ENCODE measurements at places on chromosomes 4 and X. TPM values are rescaled to one million over a fixed set of nuclear protein-coding genes. Genes with fewer than 3 reads are reported as not detected.
A peak's percentile ranks its signal among the peaks of the same experiment; 100 is the strongest.

GRCh38 chr4:8050555-8051206 is 107.9 kb downstream of the ABLIM2 start:
- peaks cover 4% of the 10 kb centered on the region for H3K27me3 ChIP-seq
- peaks cover 14% of the 10 kb centered on the region for H3K36me3 ChIP-seq
- peak; percentile 81 for DNase-seq
- H3K4me1 ChIP-seq = peaks cover 53% of the 10 kb centered on the region

The DUSP9 gene
- total RNA-seq = 2.5 TPM

GRCh38 chr4:7244331-7244665 is 52.0 kb downstream of the SORCS2 start:
- no peak overlapping the region for H3K4me3 ChIP-seq
- no peaks in the 10 kb centered on the region for H3K4me1 ChIP-seq
- H3K36me3 ChIP-seq = no peaks in the 10 kb centered on the region
- no peaks in the 10 kb centered on the region for H3K27me3 ChIP-seq
- no peak overlapping the region for H3K27ac ChIP-seq
- no peak for DNase-seq

DNA sequence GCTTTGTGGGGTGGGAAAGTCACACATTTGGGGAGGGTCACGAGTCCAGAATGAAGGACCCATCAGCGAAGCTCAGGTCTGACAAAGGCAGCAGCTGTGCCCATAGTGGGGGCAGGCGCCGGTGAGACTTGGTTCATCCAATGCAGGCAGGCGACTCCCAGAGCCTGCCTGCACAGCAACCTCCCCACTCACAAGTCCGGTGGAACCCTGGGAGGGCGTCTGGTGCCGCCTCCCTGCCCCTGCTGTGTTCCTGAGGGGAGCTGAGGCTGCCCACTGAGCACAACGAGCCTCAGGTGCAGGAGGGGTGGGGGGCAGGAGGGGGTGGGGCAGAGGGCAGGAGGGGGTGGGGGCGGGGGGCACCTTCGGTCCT is 13.7 kb downstream of the LRPAP1 start:
- no peak overlapping the region for H3K27ac ChIP-seq
- no peak overlapping the region for H3K4me3 ChIP-seq
- peaks cover 4% of the 10 kb centered on the region for H3K4me1 ChIP-seq
- no peaks in the 10 kb centered on the region for H3K27me3 ChIP-seq
- H3K36me3 ChIP-seq = peaks cover 51% of the 10 kb centered on the region

GRCh38 chr4:183266371-183266770 is 53.7 kb downstream of the CLDN22 start:
- no peaks in the 10 kb centered on the region for H3K27me3 ChIP-seq
- DNase-seq = no peak
- H3K27ac ChIP-seq = peak overlapping the region; percentile 43
- H3K4me3 ChIP-seq = no peak overlapping the region

DNA sequence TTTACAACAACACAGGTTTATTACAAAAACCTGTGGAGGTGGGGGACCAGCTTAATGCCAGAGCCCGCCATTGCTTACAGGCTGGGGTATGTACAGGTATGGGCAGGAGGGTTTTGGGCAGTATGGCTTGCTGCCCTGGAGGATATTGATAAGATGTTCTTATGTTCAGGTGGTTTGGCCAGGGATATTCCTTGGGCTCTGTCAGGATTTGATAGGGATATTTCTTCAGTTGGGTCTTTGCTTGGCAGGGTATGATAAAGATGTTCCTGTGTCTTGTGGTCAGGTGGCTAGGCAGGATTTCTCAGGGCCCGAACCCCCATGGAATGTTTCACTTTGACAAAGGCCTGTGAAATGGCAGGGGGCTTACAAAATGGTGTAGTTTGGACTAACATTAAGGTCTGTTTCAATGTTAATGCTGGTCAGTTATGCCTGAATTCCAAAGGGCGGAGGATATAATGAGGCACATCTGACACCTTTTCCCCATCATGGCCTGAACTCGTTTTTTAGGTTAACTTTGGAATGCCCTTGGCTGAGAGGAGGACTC is 3.1 kb downstream of the MGST2 start:
- DNase-seq = no peak
- H3K36me3 ChIP-seq = peaks cover 4% of the 10 kb centered on the region
- peaks cover 62% of the 10 kb centered on the region for H3K4me1 ChIP-seq
- no peaks in the 10 kb centered on the region for H3K27me3 ChIP-seq
- no peak overlapping the region for H3K4me3 ChIP-seq

The RTL3 gene
- total RNA-seq = not detected

GRCh38 chr4:121073672-121074381 is 1.5 kb upstream of the NDNF start:
- no peak for DNase-seq
- H3K27me3 ChIP-seq = peaks cover 53% of the 10 kb centered on the region
- H3K4me3 ChIP-seq = peak overlapping the region; percentile 88
- H3K27ac ChIP-seq = no peak overlapping the region

DNA sequence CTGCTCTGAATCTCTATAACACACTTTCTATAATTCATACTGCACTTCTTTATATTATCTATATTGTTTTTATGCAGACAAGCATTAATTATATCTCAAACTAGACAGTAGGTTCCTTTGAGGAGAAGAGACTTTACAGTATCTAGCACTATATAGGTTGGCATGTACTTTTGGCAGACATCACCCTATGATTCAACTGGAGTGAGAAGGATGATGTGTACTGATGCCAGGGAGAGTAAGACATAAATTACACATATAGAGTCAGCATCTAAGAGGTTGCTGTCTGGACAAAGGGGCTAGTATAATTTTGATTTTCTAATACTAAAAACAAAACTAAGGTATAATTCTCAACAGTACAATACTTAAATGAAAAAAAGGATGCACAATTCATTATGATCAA is 5.1 kb upstream of the RBM41 start:
- no peaks in the 10 kb centered on the region for H3K4me1 ChIP-seq
- DNase-seq = no peak
- H3K4me3 ChIP-seq = no peak overlapping the region
- no peak overlapping the region for H3K27ac ChIP-seq
- H3K36me3 ChIP-seq = no peaks in the 10 kb centered on the region

GRCh38 chr4:74475091-74475800 is 30.3 kb downstream of the AREG start:
- H3K27ac ChIP-seq = no peak overlapping the region
- no peaks in the 10 kb centered on the region for H3K36me3 ChIP-seq
- DNase-seq = no peak
- no peaks in the 10 kb centered on the region for H3K27me3 ChIP-seq

- H3K27ac ChIP-seq = no peak overlapping the region
- H3K4me1 ChIP-seq = peaks cover 8% of the 10 kb centered on the region
- peak; percentile 4 for DNase-seq
- no peaks in the 10 kb centered on the region for H3K36me3 ChIP-seq
- no peak overlapping the region for H3K4me3 ChIP-seq
These were observed 97.6 kb downstream of the HMX1 start for GRCh38 chr4:8774071-8774470.

DNA sequence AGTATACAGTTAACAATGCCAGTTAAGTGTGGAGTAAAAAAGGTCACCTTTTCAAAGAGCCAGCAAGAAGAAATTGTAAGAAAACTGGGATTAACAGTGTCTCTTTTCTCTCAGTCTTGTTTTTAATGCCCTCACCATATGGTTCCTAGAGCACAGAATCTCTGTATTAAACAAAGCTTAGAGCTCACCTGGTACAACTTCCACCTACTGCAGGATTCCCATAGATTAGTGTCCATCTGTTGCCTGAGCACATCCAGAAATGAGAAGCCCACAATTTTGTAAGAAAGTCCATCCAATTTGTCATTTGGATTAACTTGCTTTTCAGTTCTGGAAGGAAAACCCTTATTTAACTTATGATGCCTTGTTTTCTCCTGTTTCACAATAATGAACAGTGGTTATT is 1037.1 kb downstream of the STPG2 start:
- peaks cover 33% of the 10 kb centered on the region for H3K36me3 ChIP-seq
- no peaks in the 10 kb centered on the region for H3K27me3 ChIP-seq
- no peak overlapping the region for H3K4me3 ChIP-seq
- DNase-seq = no peak

GRCh38 chr4:142701017-142701416 is 145.1 kb downstream of the INPP4B start:
- no peaks in the 10 kb centered on the region for H3K36me3 ChIP-seq
- H3K4me1 ChIP-seq = no peaks in the 10 kb centered on the region
- DNase-seq = no peak
- peaks cover 42% of the 10 kb centered on the region for H3K27me3 ChIP-seq

- H3K4me1 ChIP-seq = peaks cover 7% of the 10 kb centered on the region
- H3K4me3 ChIP-seq = no peak overlapping the region
These were observed 170.2 kb downstream of the RAPGEF2 start for GRCh38 chr4:159273141-159273438.

DNA sequence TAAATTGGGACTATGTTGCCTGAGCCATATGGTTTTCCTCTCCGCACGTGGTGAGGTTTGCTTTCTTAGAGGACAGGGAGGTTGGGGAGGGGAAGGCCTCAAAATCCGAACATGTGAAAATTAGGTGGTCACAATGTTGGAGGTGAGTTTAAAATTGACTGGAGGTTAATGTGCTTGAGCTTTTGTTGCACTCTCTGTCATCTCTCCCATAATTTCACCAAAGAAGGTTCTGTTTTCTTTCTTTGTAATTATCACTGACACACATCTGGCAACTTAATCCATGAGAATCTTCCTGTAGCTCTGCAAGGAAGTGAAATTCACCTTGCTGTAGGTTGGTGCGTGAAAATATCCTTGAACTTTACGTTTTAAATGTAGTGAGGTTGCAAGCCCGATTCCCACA is 225.5 kb downstream of the PDGFC start:
- H3K36me3 ChIP-seq = no peaks in the 10 kb centered on the region
- H3K4me3 ChIP-seq = no peak overlapping the region
- peaks cover 10% of the 10 kb centered on the region for H3K4me1 ChIP-seq
- no peaks in the 10 kb centered on the region for H3K27me3 ChIP-seq
- H3K27ac ChIP-seq = no peak overlapping the region

The MXD4 gene
- 22.7 TPM for total RNA-seq

- H3K36me3 ChIP-seq = no peaks in the 10 kb centered on the region
- peaks cover 26% of the 10 kb centered on the region for H3K4me1 ChIP-seq
- H3K27me3 ChIP-seq = no peaks in the 10 kb centered on the region
- H3K4me3 ChIP-seq = no peak overlapping the region
These were observed 248.9 kb upstream of the TTC29 start for GRCh38 chr4:147194604-147195003.

The ZNF41 gene
- total RNA-seq = 6.7 TPM

The CENPE gene
- total RNA-seq = 41.5 TPM

GRCh38 chrX:124594017-124594651 is 247.8 kb downstream of the SH2D1A start:
- H3K27me3 ChIP-seq = no peaks in the 10 kb centered on the region
- no peak for DNase-seq
- H3K27ac ChIP-seq = no peak overlapping the region
- H3K36me3 ChIP-seq = no peaks in the 10 kb centered on the region

GRCh38 chrX:132501606-132502005 is 12.8 kb upstream of the MBNL3 start:
- H3K36me3 ChIP-seq = no peaks in the 10 kb centered on the region
- peaks cover 25% of the 10 kb centered on the region for H3K4me1 ChIP-seq
- no peak overlapping the region for H3K4me3 ChIP-seq
- H3K27ac ChIP-seq = no peak overlapping the region
- no peaks in the 10 kb centered on the region for H3K27me3 ChIP-seq

DNA sequence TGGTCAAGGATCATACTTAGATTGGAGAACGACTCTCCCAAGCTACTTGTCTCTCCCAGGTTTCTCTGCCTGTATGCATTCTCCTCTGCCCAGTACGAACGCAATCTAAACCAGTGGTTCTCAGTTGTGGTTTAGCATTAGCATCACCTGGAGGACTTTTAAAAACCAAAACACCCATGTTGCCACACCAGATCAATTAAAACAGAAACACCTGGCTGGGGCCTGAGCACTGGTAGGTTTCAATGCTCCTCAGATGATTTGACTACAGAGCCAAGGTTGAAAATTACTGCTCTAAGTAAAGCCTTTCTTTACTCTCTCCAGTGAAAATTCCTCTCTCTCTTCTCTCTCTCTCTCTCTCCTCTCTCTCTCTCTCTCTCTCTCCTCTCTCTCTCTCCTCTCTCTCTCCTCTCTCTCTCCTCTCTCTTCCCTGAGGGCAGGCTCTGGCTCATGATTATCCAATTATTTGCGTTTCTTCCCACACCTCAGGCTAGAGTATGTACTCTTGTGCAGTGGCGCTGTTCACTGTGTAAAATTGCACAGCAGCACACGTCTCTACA is 153.7 kb upstream of the FGF13 start:
- H3K27me3 ChIP-seq = no peaks in the 10 kb centered on the region
- H3K36me3 ChIP-seq = no peaks in the 10 kb centered on the region
- H3K27ac ChIP-seq = no peak overlapping the region
- no peak overlapping the region for H3K4me3 ChIP-seq
- peaks cover 11% of the 10 kb centered on the region for H3K4me1 ChIP-seq

DNA sequence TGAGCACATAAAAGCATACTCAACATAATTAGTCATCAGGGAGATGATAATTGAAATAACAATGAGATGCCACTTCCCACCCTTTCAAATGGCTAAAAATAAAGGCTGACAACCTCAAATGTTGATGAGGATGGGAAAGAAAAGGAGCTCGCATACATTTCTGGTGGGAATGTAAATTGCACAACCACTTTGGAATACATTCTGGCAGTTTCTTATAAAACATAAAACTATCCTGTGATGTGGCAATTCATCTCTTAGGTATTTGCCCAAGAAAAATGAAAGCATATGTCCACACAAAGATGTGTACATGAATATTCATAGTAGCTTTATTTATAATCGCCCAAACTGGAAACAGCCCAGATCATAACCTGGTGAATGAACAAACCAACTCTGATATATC is 687 bp upstream of the ZNF275 start:
- H3K27me3 ChIP-seq = peaks cover 7% of the 10 kb centered on the region
- peak overlapping the region; percentile 90 for H3K4me3 ChIP-seq
- H3K4me1 ChIP-seq = peaks cover 17% of the 10 kb centered on the region
- no peak overlapping the region for H3K27ac ChIP-seq
- peaks cover 9% of the 10 kb centered on the region for H3K36me3 ChIP-seq

GRCh38 chr4:148539387-148539786 is 97.2 kb upstream of the NR3C2 start:
- H3K36me3 ChIP-seq = peaks cover 7% of the 10 kb centered on the region
- H3K27me3 ChIP-seq = no peaks in the 10 kb centered on the region
- H3K4me3 ChIP-seq = no peak overlapping the region
- no peak for DNase-seq
- H3K27ac ChIP-seq = no peak overlapping the region

DNA sequence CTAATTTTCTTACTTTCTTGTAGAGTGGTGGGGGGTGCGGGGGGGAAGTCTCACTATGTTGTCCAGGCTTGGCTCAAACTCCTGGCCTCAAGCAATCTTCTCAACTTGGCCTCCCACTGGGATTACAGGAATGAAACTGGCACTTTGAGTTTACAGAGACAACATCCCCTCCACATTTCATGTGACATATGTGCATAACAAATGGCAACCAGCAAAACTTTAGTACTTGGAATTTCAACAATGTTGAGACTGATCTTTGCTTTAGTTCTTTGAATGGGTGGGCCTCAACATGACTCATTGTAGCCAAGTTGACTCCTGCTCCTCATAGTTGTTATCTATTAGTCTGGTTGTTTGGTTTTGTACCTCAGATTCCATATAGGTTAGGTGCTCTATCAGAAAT is 11.4 kb upstream of the FMR1 start:
- no peaks in the 10 kb centered on the region for H3K36me3 ChIP-seq
- no peaks in the 10 kb centered on the region for H3K27me3 ChIP-seq
- no peaks in the 10 kb centered on the region for H3K4me1 ChIP-seq

All from WTC11 (cell line).